GM06990 (cell line): ENCODE measurements at places on chromosomes 12 and 14.

GRCh38 chr14:92585981-92586937, 72.7 kb downstream of the RIN3 start:
- DNase-seq, result peak; percentile 46

DNA sequence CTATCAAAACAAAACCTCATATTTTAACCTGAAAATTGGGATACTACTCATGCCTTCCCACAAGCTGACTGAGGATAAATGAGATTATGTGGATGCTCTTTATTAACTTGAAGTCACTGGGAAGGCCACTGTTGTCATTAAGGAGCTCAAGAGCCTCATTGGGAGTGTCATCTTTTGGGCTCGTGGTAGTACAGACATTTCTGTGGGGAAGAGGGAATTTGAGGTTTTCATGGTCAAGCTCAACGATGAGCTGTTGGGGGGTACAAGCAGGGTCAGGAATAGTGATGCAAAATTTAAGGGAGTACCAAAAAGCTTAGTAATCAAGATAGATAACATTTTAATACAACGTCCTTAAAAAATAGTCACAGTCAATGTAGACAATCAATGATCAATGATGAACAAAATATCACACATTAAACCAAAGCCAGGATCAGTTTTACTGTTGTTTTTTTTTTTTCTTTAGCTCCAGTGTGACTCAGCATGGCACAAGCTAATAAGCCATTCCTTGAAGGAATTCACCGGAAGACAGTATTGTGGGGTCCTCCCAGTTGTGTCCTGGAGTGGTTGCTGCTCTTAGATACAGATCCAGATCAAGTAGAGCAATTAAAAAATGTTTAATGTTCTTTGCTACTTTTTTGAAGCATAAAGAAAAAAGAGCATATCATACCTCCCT, 130.9 kb downstream of the C12orf75 start:
- no peak for DNase-seq

- peak; percentile 85 for DNase-seq
These were observed 73.3 kb downstream of the NCOR2 start for GRCh38 chr12:124493809-124494750.

DNA sequence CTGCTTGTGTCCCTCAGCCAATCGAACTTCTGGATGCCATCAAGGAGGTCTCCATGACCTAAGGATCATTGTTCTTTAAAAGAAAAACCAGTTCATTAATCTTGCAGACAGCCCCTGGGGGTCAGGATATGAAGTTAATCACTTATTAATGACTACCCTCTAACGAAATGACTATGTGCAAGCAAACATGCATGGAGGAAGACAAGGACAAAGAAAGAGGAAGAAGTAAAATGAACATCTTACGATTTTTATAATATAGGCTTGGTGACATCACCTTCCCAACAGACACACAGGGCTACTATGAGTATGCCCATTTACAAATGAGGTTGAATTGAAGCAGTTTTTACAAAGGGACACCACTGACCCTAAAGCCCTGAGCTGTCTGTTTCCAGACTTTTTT, 111.1 kb upstream of the AMIGO2 start:
- no peak for DNase-seq

- DNase-seq, result peak; percentile 3
These were observed 87.2 kb downstream of the SCN8A start for GRCh38 chr12:51678086-51678724.

- DNase-seq, result no peak
These were observed 2.2 kb downstream of the PCBP2 start for GRCh38 chr12:53453953-53454640.

DNA sequence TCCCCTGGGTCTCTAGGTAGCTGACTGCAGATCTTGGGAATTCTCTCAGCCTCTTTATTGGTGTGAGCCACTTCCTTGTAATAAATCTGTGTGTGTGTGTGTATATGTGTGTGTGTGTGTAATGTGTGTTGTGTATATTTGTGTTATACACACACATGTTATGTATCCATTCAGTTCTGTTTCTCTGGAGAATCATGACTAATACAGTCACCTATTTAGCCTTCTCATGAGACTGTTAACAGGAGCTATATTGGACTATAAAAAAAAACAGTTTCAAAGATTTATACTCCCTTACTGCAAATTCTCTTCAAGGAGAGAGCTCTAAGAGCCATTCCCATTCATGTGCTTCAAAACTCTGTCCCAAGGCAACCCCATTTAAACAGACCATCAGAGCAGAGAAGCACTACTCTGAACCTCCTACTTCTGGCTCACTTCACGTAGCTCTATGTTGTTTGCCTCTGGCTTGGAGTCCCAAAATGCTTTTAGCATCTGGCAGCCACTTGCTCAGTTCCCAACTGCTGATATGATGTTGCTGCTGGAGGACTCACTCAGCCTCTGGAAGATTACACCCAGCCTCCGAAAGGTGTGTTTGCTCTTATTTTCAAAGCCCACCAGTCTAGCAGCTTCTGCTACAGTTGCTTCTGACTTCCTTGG, 48.7 kb upstream of the KITLG start:
- DNase-seq, result no peak

GRCh38 chr14:74647678-74648461, 35.8 kb upstream of the LTBP2 start:
- DNase-seq, result no peak

DNA sequence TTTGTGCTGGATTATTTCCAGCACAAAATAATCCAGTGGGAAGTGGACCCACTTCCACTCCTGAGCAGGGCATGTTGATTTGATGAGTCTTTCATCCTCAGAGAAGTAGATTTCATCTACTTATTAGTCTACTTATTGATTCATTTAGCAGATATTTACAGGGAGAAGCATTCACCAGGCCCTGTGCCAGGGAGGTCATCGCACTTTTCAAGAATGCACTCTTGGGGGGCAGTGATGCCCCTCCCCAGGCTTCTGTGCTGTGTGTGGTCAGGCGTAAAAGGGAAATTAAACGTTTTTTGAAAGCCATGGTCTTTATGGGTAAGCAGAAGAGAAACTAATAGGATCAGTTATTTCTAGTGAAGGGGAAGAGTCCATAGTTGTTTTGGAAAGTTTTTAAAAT, 610.7 kb upstream of the TMEM132C start:
- DNase-seq, result no peak

DNA sequence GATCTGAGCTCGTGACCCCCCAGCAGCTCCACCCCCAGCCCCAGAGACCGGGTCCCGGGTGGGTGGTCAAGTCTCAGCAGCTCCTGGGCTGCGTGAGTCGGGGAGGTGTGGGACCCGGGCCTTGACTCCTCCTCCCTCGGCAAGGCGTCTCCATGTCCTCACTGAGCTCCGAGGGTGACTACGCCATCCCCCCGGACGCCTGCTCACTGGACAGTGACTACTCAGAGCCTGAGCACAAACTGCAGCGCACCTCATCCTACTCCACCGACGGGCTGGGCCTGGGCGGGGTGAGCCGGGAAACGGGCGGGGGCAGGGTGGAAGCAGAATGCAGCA, 28.1 kb downstream of the PIGH start:
- no peak for DNase-seq

DNA sequence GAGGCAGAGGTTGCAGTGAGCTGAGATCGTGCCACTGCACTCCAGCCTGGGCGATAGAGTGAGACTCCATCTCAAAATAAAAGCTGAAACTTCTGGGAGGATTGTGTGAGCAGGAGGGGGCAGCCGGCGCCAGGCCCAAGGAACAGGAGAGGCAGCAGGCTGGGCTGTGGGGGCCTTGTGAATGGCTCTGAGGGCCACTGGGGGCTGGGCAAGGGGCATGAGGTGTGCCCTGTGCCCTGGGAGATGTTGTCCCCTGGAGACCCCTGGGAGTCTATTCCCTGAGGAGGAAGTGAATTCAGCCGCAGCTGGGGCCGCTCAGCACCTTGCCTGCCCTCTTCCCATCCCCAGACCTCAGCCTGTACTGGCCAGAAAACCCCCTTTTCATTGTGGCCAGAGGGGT, 4.9 kb downstream of the LBHD2 start:
- DNase-seq, result peak; percentile 1

DNA sequence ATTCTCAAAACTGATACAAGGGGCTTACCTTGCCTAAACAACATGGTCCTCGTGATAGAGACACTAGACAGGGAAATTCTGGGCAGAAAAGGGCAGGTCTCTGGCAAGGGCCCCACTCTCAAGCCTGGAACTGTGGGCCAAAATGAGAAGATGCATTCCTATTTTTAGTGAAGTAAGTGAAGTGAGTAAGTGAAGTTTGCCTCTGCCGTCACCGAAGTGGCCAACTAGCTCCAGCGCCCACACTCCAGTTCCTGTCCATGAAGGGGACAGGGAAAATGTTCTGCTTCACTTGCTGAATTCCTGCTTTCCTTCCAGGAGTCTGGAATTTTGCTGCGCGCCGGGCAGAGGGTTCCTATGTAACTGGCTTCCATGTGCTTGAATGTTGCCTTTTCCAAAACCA, 1035.6 kb upstream of the TMEM132C start:
- no peak for DNase-seq

GRCh38 chr12:96769400-96769799, 137.7 kb upstream of the NEDD1 start:
- DNase-seq, result no peak

GRCh38 chr12:16669756-16670155, 63.8 kb upstream of the LMO3 start:
- no peak for DNase-seq

DNA sequence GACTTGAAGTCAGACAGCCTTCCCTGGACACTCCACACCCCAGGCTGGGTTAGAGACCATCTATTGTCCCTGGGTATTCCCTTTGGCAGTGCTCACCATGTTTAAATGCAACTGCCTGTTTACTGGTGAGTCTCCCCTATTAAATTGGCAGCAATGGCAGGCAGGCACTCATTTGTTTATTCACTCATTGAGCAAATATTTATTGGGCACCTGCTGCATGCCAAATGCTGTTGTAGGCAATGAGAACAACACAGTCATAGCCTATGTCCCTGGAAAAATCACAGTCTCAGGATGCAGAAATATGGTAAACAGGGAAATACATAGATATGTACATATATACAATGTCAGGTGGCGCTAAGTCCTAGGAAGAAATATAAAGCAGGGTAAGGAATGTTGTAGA, 212.8 kb downstream of the SUDS3 start:
- no peak for DNase-seq

DNA sequence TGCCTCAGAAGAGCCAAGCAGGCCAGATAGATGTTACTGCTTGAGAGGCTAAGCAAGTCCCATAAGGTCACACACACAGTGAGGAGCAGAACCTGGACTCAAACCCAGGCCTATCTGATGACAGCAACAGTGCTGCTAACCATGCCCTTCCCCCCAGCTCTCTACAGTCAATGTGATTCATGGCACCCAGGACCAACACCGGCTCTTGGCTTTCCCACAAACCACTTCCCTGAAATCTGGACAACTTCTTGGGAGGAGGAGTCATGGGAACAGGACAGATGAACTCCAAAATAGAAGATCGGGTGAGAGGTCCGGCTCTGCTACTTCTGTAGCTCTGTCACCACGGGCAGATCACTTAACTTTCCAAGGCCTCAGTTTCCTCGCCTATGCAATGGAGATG, 716 bp upstream of the PTGDR start:
- DNase-seq, result no peak

DNA sequence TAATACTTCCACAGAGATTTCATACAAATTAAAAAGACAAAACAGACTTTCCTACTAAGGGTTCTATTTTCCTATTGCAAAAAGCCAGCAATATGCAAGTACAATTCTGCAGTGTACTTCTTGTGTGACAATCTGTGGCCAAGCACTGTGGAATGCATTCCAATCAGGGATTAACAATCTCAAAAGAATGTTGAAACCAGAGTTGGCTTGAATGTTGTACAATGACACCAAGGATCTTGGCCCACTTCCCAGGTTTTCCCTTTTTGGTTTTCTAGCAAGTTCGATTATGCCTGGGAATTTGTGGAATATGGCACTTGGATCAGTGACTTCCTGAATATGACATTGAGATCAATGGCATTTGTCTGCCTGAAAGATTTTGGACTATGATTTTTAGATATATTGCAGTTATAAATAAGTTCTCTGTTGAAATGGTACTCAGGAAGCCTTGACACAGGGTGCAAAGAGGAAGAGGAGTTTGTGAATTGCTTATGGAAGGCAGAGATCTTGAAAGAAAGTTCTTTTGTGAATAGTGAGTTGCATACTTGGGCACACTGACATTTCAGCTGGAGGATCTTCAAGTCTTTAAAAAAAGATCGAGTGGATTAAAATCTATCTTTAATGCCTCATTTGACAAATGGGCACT, 81.4 kb upstream of the FERMT2 start:
- no peak for DNase-seq

DNA sequence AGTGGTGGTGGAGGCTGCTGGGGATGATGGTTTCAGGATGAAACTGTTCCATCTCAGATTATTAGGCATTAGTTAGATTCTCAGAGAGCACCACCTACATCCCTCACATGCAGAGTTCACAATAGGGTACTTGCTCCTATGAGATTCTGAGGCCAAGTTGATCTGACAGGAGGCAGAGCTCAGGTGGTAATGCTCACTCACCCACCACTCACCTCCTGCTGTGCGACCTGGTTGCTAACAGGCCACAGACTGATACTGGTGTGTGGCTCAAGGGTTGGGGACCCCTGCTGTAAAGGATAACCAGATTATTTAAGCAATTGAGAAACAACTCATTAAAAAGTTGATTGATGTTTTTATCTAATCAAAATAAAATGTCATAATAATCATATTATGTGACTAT, 248.5 kb downstream of the RERGL start:
- DNase-seq, result no peak
